Endothelial cell (in vitro differentiated cells): ENCODE measurements at places on chromosomes 3 and 15. TPM values are rescaled to one million over a fixed set of nuclear protein-coding genes. Genes with fewer than 3 reads are reported as not detected.

Gene LEKR1
- 0.18 TPM for total RNA-seq

- no peak for DNase-seq
These were observed 31.6 kb downstream of the COL8A1 start for GRCh38 chr3:99669879-99670555.

Gene NR2E3
- not detected for total RNA-seq

Gene PLA2G4F
- not detected for total RNA-seq
